Activated CD4-positive, alpha-beta memory T cell treated with anti-CD3 and anti-CD28 coated beads, Interleukin-2, amount 10 ng/mL, durations not matched to agents 7 days and 5 days (primary cell): ENCODE measurements at places on chromosomes 16 and 17.

DNA sequence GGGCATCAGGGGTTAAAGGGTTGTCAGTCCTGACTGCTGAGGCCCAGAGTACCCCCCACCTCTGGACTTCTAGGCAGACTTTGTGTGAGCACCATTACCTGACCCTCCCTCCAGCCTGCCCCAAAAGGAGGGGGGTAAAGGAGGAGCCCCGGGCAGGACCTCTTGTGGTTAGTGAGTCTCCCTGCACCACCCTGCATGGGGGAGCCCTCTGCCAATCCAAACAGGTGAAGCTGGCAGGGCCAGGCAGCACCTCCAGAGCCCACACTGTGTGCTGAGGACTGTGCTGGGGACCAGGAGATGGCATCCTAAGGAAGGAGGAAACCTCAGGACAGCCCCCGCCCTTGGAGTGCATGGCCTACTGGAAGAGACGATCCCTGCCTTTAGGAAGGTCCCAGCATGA, 2.6 kb upstream of the KRT14 start:
- H3K27ac ChIP-seq: no peak overlapping the region
- no peak overlapping the region for H3K4me3 ChIP-seq

- no peaks in the 10 kb centered on the region for H3K27me3 ChIP-seq
- H3K36me3 ChIP-seq: peaks cover 43% of the 10 kb centered on the region
- no peak overlapping the region for H3K4me3 ChIP-seq
- H3K27ac ChIP-seq: peak overlapping the region; percentile 79
- peaks cover 65% of the 10 kb centered on the region for H3K4me1 ChIP-seq
- DNase-seq: no peak
Measured at GRCh38 chr17:74760404-74761105, 12.1 kb downstream of the NHERF1 start.

GRCh38 chr17:38702166-38702915, 2.7 kb upstream of the MLLT6 start:
- peak overlapping the region; percentile 99 for H3K27ac ChIP-seq
- peaks cover 27% of the 10 kb centered on the region for H3K36me3 ChIP-seq
- DNase-seq: peak; percentile 86
- H3K4me1 ChIP-seq: peaks cover 46% of the 10 kb centered on the region
- H3K27me3 ChIP-seq: no peaks in the 10 kb centered on the region

- H3K27ac ChIP-seq: no peak overlapping the region
- DNase-seq: no peak
- no peaks in the 10 kb centered on the region for H3K27me3 ChIP-seq
- H3K4me3 ChIP-seq: no peak overlapping the region
Measured at GRCh38 chr16:72811188-72811720, 236.7 kb downstream of the ZFHX3 start.

DNA sequence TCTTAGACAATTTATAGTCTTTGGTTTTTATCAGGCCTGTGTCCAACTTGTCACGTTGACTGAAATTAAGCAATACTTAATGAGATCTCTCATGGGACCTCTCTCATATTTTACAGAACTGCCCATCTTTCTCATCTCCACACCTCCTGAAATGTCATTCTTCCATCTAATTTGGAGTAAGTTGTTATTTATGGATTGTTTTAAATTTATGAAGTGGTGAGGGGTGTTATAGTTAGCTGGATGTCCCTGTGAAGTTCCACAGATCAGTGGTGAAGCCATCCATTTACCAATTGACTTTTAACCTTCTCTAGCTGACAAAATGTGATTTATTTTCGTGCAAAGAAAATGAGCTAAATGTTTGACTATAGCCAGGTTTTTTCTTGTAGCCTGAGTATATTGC, 824.9 kb downstream of the KCNJ2 start:
- no peaks in the 10 kb centered on the region for H3K27me3 ChIP-seq
- H3K27ac ChIP-seq: no peak overlapping the region
- no peak for DNase-seq
- H3K36me3 ChIP-seq: no peaks in the 10 kb centered on the region
- no peaks in the 10 kb centered on the region for H3K4me1 ChIP-seq

- H3K36me3 ChIP-seq: no peaks in the 10 kb centered on the region
- no peak overlapping the region for H3K4me3 ChIP-seq
- no peak overlapping the region for H3K27ac ChIP-seq
- H3K27me3 ChIP-seq: no peaks in the 10 kb centered on the region
Measured at GRCh38 chr16:1082266-1082951, 9.9 kb downstream of the SSTR5 start.

DNA sequence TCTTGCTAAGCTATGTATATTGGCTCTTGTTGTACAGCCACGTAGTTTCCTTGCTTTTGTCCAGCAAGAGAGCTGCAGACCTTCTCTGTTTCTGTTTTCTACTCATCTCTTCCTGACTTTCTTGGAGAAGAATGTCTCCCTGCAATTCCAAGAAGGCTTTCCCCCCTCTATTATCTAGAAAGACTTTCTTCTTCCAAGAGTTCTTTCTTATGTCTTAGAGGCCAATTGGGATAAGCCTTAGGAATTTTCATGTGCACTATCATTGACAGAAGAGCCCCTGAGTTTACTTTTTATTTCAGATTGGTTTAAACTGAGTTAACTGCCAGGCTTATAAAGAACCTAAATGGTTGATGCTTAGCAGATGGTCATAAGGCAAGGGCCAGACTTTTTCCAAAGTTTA, 9.0 kb downstream of the CAPNS2 start:
- H3K27ac ChIP-seq: no peak overlapping the region
- H3K36me3 ChIP-seq: no peaks in the 10 kb centered on the region
- no peak for DNase-seq
- H3K4me3 ChIP-seq: no peak overlapping the region
- peaks cover 5% of the 10 kb centered on the region for H3K27me3 ChIP-seq

DNA sequence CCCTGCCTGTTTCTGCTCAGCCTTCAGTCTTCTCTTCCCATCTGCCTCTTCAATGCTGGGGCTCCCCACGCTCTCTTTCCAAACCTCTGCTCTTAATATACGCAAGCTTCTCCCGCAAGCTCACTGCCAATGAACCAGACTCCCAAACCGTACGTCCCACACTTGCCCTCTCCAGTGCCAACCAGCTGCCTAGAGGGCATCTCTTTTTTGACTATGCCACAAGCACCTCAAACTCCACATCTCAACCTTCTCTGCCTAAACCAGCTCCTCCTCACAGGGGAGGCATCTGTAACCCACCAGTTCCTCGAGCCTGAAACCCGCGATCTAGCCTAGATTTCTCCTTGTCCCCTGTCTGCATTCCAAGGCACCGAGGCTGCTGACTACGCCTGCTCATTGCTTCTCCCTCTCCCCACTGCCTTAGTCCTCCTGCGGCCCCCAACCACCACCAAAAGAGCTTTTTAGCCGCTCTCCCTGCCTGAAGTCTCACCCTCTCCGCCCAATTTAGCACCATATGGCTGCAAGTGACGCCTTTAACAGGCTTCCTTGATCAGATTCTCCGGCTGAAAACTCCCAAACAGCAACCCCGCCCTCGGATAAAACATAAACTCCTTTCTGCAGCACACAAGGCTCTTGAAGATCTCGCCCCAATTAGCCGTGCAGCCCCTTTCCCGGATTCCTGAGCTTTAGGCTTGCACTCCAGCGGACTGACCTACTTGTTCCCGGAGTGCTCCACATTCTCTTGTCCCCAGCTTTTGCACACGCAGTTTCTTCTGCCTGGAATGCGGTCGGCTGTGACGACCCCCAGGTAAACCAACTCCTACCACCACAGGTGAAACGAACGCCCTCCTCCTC, 1.5 kb downstream of the GGA2 start:
- peaks cover 60% of the 10 kb centered on the region for H3K4me1 ChIP-seq
- DNase-seq: no peak
- no peak overlapping the region for H3K27ac ChIP-seq
- H3K36me3 ChIP-seq: peaks cover 21% of the 10 kb centered on the region
- H3K4me3 ChIP-seq: peak overlapping the region; percentile 90

GRCh38 chr17:81516439-81516838, 3.8 kb upstream of the ACTG1 start:
- H3K4me1 ChIP-seq: peaks cover 31% of the 10 kb centered on the region
- DNase-seq: no peak
- H3K36me3 ChIP-seq: peaks cover 13% of the 10 kb centered on the region
- H3K27me3 ChIP-seq: peaks cover 5% of the 10 kb centered on the region

DNA sequence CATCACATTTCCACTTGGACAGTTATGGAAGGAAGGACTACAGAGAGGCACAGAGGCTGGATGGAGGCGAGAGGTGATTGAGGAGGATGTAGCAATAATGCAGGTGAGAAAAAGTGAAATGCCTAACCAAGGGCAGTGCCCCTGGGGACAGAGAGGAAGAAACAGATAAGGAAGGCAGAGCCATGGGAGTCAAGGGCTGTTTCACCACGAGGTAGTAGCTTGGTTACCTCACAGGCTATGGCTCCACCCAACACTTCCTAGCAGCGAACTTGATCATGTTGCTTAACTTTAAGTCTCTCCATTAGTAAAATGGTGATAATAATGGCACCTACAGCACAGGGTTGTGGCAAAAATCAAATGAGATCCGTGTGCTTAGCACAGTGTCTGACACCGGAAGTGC, 83.9 kb downstream of the YPEL2 start:
- H3K27ac ChIP-seq: peak overlapping the region; percentile 5
- no peaks in the 10 kb centered on the region for H3K27me3 ChIP-seq
- no peak for DNase-seq
- no peaks in the 10 kb centered on the region for H3K36me3 ChIP-seq
- no peak overlapping the region for H3K4me3 ChIP-seq

DNA sequence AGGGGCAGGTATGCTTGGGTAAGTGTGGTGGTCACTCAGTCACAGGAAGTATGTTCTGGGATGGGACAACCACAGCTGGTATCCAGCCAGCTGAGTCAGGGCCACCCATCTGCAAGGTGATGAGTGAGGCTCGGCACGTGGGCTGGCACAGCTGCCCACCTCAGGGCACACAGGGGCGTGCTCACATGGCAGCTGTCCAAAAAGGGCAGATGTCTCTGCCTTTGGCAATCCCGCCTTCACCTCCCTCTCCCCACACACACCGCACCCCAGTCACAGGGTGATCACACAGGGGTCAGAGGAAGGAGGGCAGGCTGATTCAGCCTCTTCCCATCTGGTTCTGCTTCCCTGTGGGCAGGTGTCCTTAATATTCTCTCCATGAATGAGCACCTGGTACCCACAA, 85.9 kb upstream of the TOB1 start:
- peaks cover 40% of the 10 kb centered on the region for H3K4me1 ChIP-seq
- H3K27me3 ChIP-seq: no peaks in the 10 kb centered on the region
- peak; percentile 15 for DNase-seq
- no peak overlapping the region for H3K4me3 ChIP-seq
- no peak overlapping the region for H3K27ac ChIP-seq

GRCh38 chr17:57677301-57677700, 67.8 kb downstream of the CCDC182 start:
- H3K4me1 ChIP-seq: peaks cover 13% of the 10 kb centered on the region
- DNase-seq: no peak
- H3K27me3 ChIP-seq: no peaks in the 10 kb centered on the region
- H3K36me3 ChIP-seq: peaks cover 9% of the 10 kb centered on the region
- H3K27ac ChIP-seq: no peak overlapping the region
- H3K4me3 ChIP-seq: no peak overlapping the region

DNA sequence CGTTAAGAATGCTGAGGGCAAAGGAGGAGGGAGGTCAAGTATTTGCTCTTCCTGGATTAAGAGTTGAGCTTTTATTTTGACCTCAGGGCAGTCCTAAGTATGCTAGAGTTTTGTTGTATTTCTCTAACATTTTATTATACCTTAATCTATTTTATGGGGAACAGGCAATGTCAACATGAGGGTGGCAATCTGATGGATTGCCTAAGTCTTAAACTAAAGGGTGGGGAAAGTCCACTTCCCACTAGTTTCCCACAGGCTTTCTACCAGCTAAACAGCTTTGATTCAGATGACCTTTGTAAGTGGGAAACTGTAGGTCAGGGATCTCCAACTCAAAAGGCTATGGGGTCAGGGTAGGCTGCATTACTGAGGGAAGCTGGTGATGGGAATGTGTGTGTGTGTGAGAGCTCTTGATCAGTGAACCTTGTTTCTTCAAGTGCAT, 24.9 kb downstream of the HSD17B2 start:
- no peak overlapping the region for H3K4me3 ChIP-seq
- H3K27ac ChIP-seq: no peak overlapping the region
- H3K27me3 ChIP-seq: peaks cover 25% of the 10 kb centered on the region
